ENCODE measurements at places on chromosomes 16 and 17. TPM values are rescaled to one million over a fixed set of nuclear protein-coding genes. Genes with fewer than 3 reads are reported as not detected.

Gene CTRL
- total RNA-seq = 1.2 TPM

Gene PLXDC1
- 5.3 TPM for total RNA-seq

Gene DNAAF8
- total RNA-seq = not detected

Gene CDH1
- total RNA-seq = 175 TPM

Gene SP6
- total RNA-seq = 15.5 TPM

Gene P2RX1
- total RNA-seq = 0.26 TPM

Gene ZG16B
- total RNA-seq = 18.0 TPM

Gene AGRP
- total RNA-seq = not detected

Gene PHLPP2
- 3.5 TPM for total RNA-seq

Gene HBQ1
- total RNA-seq = not detected

Gene KRT32
- 11.5 TPM for total RNA-seq

Gene LRRC37A
- total RNA-seq = 9.4 TPM

Gene GGT6
- 187 TPM for total RNA-seq

Gene SSTR5
- total RNA-seq = not detected

Gene TBC1D3L
- total RNA-seq = 19.1 TPM

Gene KRT13
- total RNA-seq = 0.51 TPM

Gene KCNH4
- total RNA-seq = not detected

Gene TAC4
- total RNA-seq = not detected

Gene SLC16A11
- 0.26 TPM for total RNA-seq

Gene P2RX5
- 0.49 TPM for total RNA-seq

Gene IL17C
- not detected for total RNA-seq

Gene ZNHIT3
- total RNA-seq = 32.3 TPM

Gene KRTAP29-1
- total RNA-seq = not detected

Gene CA4
- total RNA-seq = 7.2 TPM

Gene PRKCB
- total RNA-seq = 40.0 TPM

Gene CLN3
- total RNA-seq = 26.0 TPM

Gene KRT27
- 1.9 TPM for total RNA-seq
